ENCODE measurements at places on chromosomes 7 and 10. TPM values are rescaled to one million over a fixed set of nuclear protein-coding genes. Genes with fewer than 3 reads are reported as not detected.

GRCh38 chr10:13483951-13484350 is 44.9 kb downstream of the BEND7 start:
- no peak for DNase-seq

- DNase-seq: no peak
These were observed 3.6 kb upstream of the COPG2 start for GRCh38 chr7:130672146-130672545.

- DNase-seq: no peak
These were observed 362.4 kb upstream of the ZNF32 start for GRCh38 chr10:44010873-44011602.

DNA sequence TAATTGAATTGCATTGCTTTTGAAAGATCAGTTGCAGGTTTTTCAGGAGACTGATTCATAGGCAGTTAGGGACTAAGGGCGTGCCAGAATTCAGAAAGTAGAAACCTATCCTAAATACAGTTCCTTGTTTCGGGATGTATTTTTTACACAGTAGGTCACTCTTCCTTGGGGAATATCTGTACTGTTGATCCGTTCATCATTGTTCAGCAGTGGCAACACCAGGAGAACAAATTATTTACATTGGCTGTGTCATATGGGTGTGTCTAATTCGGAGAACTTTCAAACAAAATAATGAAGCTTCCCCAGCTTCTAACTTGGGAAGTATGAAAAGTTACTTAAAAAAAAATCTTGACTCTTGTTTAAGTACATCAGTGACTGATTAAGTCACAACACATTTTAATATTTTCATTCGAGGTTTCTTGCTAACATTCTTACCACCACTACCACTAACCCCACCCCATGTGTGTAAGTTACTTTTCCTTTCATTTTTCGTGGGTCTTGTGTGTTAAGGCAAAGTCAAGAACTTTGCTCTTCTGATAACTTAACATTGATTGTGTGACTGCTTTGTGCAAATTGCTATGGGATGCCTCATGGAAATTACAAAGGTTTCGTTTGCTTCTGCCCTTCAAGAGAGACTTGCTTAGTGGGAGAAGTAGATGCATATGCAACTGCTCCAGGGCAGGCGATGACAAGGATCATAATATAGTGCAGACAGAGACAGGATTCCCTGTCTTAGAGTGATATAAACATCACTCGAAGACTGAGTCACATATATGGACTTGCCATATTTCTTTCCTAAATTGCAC is 43.8 kb upstream of the RPA3 start:
- DNase-seq: no peak

DNA sequence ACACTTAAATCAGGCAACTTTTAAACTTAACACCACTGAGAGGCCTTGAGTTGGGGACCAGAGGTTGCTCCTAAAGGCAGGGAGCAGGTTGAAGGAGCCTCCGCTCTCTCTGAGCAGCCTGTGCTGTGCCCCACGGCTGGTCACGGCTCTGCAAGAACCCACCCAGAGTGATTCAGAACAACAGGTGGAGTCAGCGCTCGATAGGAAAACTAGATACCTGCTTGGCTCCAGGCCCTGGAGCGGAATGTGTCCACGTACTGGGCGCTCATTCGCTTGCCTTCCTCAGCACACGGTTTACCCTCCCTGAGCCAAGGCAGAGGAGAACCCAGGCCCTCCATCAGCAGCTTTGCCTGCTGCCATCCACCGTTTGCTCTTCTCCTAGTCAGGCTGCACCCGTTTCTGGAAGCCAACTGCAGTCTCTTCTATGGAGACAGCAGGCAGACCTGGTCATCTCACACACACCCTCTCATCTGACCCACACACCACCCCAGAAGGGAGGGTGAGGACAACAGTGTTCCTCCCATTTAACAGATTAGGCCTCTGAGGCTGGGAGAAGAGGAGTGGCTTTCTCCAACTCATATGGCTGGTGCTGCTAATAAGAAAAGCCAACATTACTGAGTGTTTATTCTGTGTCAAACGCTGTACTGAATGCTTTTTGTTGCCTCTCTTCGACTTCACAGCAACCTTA is 37.6 kb upstream of the PDCD4 start:
- no peak for DNase-seq

GRCh38 chr7:85090919-85091564 is 95.8 kb downstream of the SEMA3D start:
- no peak for DNase-seq

- DNase-seq: no peak
These were observed 5.0 kb downstream of the HBP1 start for GRCh38 chr7:107173691-107174406.

The AVPI1 gene
- total RNA-seq: 8.6 TPM

The MOGAT3 gene
- not detected for total RNA-seq

The TWNK gene
- 3.8 TPM for total RNA-seq

- no peak for DNase-seq
These were observed 55.2 kb upstream of the GDF10 start for GRCh38 chr10:47244560-47245500.

DNA sequence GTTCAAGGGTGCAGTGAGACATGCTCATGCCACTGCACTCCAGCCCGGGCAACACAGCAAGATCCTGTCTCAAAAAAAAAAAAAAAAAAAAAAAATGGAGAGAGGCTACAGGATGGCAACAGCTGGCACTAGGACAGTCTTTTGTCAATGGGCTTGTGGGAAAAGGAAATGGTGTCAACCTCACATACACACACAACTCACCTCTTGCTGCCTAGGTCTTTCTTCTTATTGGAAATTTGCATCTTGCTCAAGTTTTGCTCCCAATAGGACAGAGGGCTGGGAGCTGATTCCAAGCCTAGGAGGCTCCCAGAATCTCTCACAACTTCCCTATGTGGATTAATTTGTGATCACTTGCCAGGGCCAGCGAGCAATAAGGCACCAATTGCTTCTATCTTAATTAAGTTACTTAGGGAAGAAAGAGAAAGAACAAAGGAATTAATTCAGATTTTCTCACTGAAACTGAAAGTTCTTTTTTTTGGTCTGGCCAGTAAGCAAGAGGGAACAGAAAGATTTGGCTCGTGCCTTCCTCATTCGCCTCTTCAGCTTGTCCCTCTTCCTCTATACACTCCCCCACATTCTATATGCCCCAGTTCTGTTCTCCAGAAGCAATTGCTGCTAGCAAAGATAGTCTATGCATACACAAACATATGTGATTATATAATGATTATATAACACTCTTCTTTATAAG is 33.8 kb downstream of the MAP3K8 start:
- DNase-seq: no peak

- no peak for DNase-seq
These were observed 661.8 kb upstream of the MBL2 start for GRCh38 chr10:53434413-53434812.

DNA sequence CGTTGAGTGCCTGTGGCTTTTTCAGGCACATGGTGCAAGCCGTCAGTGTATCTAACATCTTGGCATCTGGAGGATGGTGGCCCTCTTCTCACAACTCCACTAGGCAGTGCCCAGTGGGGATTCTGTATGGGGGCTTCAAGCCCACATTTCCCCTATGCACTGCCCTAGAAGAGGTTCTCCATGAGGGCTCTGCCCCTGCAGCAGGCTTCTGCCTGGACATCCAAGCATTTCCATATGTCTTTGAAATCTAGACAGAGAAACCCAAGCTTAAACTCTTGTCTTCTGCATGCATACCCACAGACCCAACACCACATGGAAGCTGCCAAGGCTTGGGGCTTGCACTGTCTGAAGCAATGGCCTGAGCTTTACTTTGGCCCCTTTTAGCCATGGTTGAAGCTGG is 146.4 kb downstream of the ARL4A start:
- DNase-seq: no peak

- no peak for DNase-seq
These were observed 1247.3 kb downstream of the NXPH1 start for GRCh38 chr7:9680713-9681112.

DNA sequence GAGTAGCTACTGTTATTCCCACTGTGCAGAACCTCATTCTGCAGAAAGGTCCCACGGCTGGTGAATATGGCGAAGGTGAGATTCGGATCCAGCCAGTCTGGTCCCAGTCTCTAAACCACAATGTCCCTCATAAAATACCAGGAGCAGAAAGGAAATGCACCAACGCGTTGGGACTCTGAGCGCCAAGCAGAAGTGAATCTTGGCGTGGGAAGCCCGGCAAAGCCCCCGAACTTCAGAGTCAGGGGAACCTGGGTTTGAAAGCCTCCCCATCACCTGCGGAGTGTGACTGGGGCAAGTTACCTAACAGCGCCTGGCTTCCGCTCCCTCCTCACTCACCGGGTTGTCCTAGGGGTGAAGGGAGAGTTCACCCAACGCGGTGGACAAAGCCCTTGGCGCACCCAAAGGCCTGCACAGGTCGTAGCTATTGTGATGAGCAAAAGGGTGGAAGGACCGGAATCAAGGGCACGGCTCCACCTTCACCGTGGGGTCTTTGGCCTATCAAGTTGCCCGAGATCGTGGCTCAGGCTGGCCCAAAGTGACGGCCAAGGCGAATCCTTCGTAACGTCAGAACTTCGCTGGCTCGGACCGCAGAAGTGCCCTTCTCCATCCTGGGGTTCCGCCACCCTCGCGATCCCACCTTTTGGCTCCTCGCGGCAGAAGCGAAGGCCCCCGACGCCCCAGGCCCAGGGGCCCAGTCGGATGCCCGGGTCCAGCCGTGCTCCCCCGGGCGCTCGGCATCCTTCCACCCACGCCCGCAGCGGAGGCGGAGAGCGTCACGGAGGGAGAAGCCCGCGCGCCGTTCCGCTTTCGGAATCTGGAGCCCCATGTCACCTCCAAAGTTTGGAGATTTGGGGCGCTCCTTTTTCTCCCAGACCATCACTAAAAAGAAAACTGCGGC is 811 bp downstream of the RGS10 start:
- DNase-seq: peak; percentile 21

GRCh38 chr7:56077681-56078080 is 13.6 kb downstream of the SUMF2 start:
- no peak for DNase-seq

The BTBD16 gene
- total RNA-seq: not detected

DNA sequence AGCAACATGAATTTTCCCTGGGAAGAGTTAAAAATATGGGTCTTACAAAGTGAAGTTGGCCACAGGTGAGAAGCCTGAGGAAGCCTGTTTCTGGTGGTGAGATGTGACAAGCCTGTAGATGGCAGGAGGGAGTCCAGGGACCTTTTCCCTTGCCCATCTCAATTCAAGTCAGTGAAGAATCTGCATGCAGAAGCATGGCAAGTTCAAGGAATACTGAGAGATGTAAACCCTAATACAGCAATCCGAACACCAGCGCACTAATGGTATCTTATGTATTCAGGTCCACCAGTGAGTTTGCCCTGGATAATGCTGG is 73.6 kb downstream of the RHOBTB1 start:
- no peak for DNase-seq

The LRRTM3 gene
- total RNA-seq: not detected

DNA sequence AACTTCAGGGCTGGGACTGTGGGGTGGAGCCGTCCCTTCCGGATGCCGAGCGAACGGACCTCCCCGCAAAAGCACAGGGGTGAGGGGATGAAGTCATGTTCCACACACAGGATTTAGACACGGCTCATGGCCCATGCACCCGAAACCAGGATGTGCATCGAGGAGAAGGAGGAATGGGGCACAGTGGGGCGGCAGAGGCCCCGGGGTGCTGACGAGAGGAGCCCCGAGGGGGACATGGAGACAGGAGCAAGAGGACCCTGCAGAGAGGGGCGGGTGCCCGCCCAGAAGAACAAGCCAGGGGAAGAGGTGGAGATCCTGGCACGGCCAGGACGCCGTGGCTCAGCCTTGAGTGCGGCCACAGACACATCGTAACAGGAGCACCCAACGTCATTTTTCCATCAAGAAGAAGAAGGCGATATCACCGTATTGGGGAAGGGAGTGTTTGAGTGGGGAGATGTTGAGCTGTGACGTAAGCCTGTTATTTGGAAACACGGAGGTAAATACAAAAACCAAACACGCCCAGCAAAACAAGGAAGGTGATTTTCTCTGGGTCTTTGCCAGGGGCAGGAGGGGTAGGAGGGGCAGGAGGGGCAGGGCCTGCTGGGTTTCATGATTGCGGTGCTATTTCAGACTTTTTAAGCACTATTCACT is 25.3 kb upstream of the FOXL3 start:
- DNase-seq: no peak

DNA sequence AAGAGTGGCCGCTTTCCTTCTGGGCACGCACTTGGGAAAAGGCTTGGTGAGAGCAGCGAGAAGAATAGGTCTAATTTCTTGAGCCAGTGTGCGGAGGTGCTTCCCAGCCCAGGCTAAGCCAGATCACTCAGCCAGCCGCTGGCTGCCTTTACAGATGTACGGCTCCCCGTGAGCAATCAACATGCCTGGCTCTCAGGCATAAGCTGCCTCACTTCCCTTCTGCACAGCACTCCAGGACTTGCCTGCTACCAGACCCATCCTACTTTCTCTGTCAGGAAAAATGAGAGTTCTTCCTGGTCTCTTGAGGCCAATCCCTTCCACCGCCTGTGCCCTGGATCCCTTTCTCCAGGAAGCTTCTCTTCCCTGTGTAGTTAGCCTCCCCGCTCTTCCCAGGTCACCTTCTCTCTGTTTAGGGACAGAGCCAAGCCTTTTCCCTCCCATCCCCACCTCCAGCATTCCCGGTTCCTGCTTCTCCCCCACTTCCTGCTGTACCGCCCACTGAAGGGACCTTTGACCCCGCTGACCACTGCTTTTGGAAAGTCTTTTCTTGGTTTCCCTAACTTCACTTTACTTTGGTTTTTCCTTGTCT is 1.1 kb upstream of the ACTR3C start:
- no peak for DNase-seq

The ACBD7 gene
- not detected for total RNA-seq

DNA sequence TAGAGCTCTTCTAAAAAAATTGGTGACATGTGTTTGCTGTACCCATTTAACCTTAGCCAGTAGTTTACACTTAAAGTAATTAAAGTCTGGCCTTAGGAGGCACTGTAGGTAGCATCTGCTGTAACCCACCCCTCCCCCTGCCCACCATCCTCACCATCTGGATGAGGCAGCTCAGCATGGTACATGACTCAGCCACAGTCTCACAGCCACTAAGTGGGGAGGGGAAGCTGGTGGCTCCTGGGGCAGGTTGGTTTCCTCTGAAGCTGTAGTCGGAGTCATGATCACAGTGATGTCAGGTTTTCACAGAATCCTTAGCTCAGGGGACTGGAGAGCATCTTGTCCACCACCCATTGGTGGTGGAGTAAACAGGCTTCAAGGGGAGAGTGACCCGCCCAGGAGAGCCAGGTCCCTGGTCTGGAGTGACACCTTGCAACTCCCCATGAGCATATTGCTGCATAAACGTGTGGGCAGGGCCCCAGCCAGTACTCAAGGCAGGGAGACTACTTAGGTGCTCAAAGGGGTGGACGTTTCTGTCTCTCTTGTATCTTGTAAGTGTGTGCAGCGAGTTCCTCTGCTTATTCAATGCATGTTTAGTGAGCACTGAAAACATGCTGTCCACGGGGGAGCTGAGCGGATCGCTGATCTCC is 125.9 kb downstream of the GRK5 start:
- no peak for DNase-seq

- no peak for DNase-seq
These were observed 141.5 kb downstream of the LRRN3 start for GRCh38 chr7:111232249-111233084.

- no peak for DNase-seq
These were observed 110.4 kb downstream of the CUX1 start for GRCh38 chr7:101927802-101928201.

The TNS3 gene
- total RNA-seq: 2.6 TPM

GRCh38 chr10:79367426-79368189 is 20.3 kb downstream of the PPIF start:
- DNase-seq: no peak

The PNLIPRP3 gene
- total RNA-seq: not detected

The GPR26 gene
- total RNA-seq: not detected

GRCh38 chr7:25482631-25483030 is 254.3 kb upstream of the NPVF start:
- no peak for DNase-seq

The DNAJC1 gene
- 20.9 TPM for total RNA-seq

- DNase-seq: no peak
These were observed 4.4 kb upstream of the CLRN3 start for GRCh38 chr10:127897177-127897576.

The TMEM140 gene
- total RNA-seq: 24.5 TPM

The PVRIG gene
- total RNA-seq: 30.1 TPM

Data from T-helper 17 cell (primary cell).